ENCODE measurements at places on chromosomes 13 and 19. TPM values are rescaled to one million over a fixed set of nuclear protein-coding genes. Genes with fewer than 3 reads are reported as not detected.

SIGLECL1 gene
- not detected for total RNA-seq

CKM gene
- total RNA-seq = not detected

TEX29 gene
- total RNA-seq = 0.21 TPM

PRX gene
- 1.0 TPM for total RNA-seq

SIGLEC8 gene
- total RNA-seq = not detected

UPK1A gene
- total RNA-seq = not detected

EPN1 gene
- 23.5 TPM for total RNA-seq

IL12RB1 gene
- total RNA-seq = 26.9 TPM

KLK6 gene
- total RNA-seq = not detected

ZNF112 gene
- total RNA-seq = under 0.01 TPM
